ENCODE measurements at places on chromosomes 5 and 9. TPM values are rescaled to one million over a fixed set of nuclear protein-coding genes. Genes with fewer than 3 reads are reported as not detected.

FBXW11 gene
- total RNA-seq: 33.8 TPM

MAP3K1 gene
- total RNA-seq: 1.7 TPM

BTNL3 gene
- not detected for total RNA-seq

HAVCR1 gene
- 37.7 TPM for total RNA-seq

ANKRD33B gene
- 11.0 TPM for total RNA-seq

PTGR1 gene
- 407 TPM for total RNA-seq

GABRA1 gene
- not detected for total RNA-seq

IFNW1 gene
- total RNA-seq: not detected

IFNE gene
- 2.3 TPM for total RNA-seq

DMRTA1 gene
- 1.0 TPM for total RNA-seq

SLC25A48 gene
- total RNA-seq: not detected

PPP3R2 gene
- not detected for total RNA-seq

NIPAL4 gene
- total RNA-seq: 9.9 TPM

C9orf153 gene
- not detected for total RNA-seq

GFPT2 gene
- total RNA-seq: 51.8 TPM

IFNK gene
- not detected for total RNA-seq

BRD3 gene
- 16.1 TPM for total RNA-seq

C5 gene
- total RNA-seq: 12.5 TPM

RORB gene
- not detected for total RNA-seq

FAM81B gene
- not detected for total RNA-seq

GABRP gene
- total RNA-seq: not detected

LTC4S gene
- total RNA-seq: not detected

NOXA1 gene
- total RNA-seq: 1.0 TPM

ZFP37 gene
- total RNA-seq: 1.6 TPM

PNPLA7 gene
- 0.75 TPM for total RNA-seq

CARTPT gene
- not detected for total RNA-seq

SPATA31E1 gene
- not detected for total RNA-seq

NFIB gene
- 9.9 TPM for total RNA-seq

HRCT1 gene
- total RNA-seq: not detected

FBXO4 gene
- total RNA-seq: 5.5 TPM

CYSRT1 gene
- 3.5 TPM for total RNA-seq

FSTL4 gene
- 4.0 TPM for total RNA-seq

ARAP3 gene
- total RNA-seq: 4.1 TPM

C5orf58 gene
- not detected for total RNA-seq

STXBP1 gene
- 18.4 TPM for total RNA-seq

SOX30 gene
- 0.07 TPM for total RNA-seq

PCDHB11 gene
- 0.11 TPM for total RNA-seq

DOCK8 gene
- 0.32 TPM for total RNA-seq

INPP5E gene
- total RNA-seq: 20.0 TPM

Measured in A549 treated with CpdA at 1 μM for 4 hours (cell line).